Astrocyte (in vitro differentiated cells and primary cell): ENCODE measurements at places on chromosomes 5 and 9.

GRCh38 chr5:135444881-135445280 is 2.3 kb downstream of the DCANP1 start:
- no peak for DNase-seq

DNA sequence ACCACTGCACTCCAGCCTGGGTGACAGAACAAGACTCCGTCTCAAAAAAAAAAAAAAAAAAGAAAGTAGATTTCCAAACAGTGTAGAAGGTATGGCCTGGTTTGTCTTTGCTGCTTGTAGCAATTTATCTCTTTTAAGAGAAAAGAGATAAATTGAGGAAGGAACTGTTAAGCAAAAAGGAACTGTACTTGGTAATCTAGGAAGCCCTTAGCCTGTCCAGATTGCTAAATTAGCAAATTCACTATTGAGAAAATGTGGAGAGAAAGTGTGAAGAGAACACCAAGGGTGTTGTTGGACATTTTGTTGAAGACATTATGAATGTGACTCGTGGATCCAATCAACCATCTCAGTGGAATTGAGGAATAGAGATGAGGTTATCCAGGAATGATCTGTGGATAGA is 13.0 kb upstream of the SUSD3 start:
- no peak for DNase-seq

GRCh38 chr9:16824545-16825330 is 45.7 kb downstream of the BNC2 start:
- DNase-seq, result peak; percentile 37

DNA sequence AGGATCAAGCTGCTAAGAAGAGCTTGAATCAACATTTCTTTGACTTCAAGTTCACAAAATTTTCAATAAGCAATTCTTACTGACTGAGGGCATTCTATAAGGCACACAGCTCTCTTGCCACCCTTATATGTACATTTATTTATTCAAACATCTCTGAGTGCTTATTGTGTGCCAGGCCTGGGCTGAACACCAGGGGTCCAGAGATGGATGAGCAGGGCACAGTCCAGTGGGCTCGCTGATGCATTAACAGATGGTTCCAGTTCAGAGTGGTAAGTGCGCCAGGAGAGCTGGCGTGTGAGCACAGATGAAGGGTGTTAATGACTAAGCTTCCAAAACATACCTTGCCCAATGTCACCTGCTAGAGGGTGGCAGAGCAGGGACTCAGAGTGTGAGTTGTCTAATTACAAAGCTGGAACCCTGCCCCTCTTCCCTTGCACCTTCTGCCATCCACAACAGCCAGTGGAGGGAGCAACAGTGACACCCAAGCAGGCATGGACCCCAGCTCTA is 24.6 kb downstream of the ALG2 start:
- DNase-seq, result no peak

DNA sequence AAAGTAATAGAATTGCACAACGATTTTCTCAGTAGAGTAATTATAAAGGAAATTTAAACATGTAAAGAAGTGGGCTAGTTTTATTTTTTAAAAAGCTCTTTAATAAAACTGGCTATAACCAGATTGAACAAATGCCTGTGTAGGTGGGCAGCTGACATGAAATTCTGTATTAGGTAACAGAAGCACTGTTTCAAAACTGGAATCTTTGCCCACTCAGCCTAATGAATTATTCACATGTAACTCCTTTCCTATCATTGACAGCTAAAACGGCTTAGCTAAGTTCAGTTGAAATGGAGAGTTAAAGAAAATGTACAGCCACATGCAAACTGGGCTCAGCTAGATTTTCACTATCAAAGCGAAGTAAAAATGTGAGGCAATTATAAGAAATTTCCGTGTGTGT is 1300.1 kb upstream of the ACO1 start:
- DNase-seq, result no peak

DNA sequence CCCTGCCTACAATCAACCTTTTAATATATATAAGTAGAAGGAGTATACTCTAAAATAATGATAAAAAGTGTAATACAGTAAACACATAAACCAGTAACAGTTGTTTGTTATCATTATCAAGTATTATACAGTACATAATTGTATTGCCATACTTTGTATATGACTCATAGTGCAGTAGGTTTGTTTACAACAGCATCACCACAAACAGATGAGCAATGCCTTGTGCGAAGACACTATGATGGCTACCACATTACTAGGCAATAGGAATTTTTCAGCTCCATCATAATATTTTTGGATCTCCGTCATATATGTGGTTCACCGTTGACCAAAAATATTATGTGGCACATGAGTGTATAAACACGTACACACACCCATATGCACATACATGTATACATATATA is 69.7 kb upstream of the APC start:
- DNase-seq, result no peak

- DNase-seq, result no peak
Measured at GRCh38 chr5:91532779-91533178, 149.7 kb upstream of the ARRDC3 start.

- DNase-seq, result no peak
Measured at GRCh38 chr9:128094950-128095544, 27.0 kb downstream of the SLC25A25 start.

DNA sequence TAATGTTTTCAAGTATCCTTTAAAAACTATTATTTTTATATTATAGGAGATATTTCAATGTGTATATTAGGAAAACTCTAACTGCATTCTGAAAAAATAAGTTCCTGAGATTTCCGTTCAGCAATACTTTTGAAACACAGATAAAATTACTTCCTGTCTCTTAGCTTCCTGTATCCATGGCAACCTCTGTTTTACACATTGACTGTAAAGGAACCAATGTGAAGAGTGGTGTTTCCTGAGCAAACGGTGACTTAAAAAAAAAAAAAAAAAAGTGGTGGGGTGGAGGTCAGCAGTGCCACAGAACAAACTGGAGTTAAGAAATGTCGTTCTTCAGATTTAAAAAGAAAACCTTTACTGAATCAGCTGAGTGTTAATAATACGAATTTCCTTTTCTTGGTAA is at the start of gene LRRC70:
TSS of gene LRRC70 (plus strand) at position 280 of the 400 bp plus-strand sequence. CDS start 620 bp downstream, outside the sequence.
- DNase-seq, result peak; percentile 57

GRCh38 chr5:44613936-44614335 is 194.8 kb upstream of the MRPS30 start:
- DNase-seq, result no peak

DNA sequence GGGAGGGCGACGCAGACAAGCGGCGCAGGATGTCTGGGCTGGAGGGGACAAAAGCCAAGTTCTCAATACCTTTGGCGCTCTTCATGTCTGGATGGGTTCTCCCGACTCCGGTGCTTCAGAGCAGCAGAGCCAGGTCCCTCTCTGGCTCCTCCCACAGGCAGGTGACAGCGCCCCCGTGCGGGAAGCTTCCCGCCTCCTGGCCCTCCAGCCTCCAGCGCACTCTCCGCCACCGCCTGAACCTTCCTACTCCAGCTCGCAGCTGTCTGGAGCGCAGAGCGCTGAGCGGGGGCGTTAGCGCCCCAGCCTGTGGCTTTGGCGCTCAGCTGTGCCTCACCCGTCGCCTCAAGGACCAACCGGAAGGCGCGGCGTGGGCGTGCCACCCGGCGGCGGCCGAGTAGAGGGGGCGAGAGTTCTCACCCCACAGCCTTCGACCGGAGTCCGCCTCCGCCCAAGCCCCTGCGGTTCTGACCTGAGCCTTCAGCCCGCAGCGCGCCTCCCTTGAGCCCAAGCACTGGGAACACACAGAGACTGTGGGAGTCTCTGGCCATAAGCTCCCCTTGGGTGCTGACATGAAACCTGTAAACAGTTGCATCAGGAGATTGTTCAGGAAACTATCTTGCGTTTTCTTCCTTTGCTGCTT is at the start of gene SLCO4C1:
TSS of gene SLCO4C1 (minus strand) at position 107 of the 640 bp plus-strand sequence. CDS start at position 85, 22 bp downstream.
- DNase-seq, result peak; percentile 46

- DNase-seq, result no peak
Measured at GRCh38 chr5:56152437-56152836, 80.7 kb downstream of the ANKRD55 start.

- no peak for DNase-seq
Measured at GRCh38 chr5:103445426-103446035, 117.1 kb downstream of the NUDT12 start.

- no peak for DNase-seq
Measured at GRCh38 chr9:135283671-135284070, 195.9 kb upstream of the PPP1R26 start.

DNA sequence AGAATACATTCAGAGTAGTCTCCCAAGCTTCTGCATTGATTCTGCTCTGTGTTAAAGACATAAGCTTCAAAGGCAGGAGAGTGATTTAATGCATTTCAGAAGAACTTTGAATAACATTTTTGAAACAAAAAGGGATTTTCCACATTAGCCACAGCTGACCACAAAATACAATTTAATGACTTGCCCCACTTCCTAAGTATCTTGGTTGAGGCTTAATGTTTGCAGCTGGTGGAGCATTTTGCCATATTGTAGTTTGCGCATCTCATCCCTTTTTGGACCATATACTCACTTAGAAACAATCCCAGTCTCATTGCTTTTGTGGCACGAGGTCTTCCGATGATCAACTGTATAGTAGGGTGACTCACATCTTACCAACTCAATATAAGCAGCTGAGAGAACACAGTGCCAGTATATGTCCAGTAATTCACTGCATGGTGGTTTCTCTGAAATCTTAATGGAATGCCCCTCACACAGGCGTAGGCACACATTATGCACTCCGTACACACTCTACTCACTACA is 455.8 kb upstream of the PTGER4 start:
- peak; percentile 94 for DNase-seq

GRCh38 chr9:1939926-1940368 is 75.2 kb upstream of the SMARCA2 start:
- DNase-seq, result no peak

DNA sequence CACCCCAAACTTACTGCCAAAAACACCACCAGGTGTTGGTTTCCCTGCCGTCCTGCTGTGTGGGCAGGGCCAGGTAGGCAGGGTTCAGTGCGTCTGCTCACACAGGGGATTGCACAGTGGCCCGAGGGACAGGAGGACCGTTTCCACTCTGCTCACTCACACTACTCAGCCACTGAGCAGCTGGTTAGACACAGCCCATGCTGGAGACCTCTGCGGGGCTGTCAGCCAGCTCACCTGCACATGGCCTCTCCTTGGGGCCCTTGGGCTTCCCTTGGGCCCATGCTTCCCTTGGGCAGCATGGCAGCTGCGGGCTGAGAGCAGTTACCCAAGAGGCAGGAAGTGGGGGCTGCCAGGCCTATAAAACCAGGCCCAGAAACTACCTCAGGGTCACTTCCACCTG is 79.0 kb downstream of the SYK start:
- DNase-seq, result no peak

DNA sequence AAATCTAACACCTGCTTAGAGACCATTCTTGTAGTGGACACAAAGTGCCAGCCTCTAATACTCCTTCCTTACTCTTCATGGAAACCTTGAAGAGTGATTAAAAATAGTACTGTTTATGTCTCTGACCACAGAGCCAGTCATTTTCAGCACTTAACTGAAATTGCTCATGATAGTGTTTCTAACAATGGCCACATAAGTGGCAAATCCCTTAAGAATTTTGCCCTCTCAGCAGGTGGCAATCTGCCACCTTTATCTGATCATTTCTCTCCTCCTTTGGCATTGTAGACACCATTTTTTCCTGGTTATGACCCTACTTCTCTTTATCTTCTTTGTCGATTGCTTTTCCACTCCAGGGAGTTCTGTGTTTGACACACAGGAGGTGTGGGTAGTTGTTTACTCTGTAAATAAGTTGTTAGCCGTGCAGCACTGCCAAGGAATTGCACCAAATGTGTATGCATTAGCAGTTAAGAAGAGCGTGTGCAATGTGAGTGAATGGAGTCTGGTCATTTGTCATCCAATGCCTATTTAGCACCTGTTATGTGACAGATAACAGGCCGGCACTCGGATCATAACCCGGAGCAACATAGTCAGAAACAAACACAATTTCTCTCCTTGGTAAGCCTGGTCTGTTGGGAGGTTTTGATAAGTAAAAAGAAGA is 36.8 kb upstream of the STARD4 start:
- DNase-seq, result peak; percentile 59

DNA sequence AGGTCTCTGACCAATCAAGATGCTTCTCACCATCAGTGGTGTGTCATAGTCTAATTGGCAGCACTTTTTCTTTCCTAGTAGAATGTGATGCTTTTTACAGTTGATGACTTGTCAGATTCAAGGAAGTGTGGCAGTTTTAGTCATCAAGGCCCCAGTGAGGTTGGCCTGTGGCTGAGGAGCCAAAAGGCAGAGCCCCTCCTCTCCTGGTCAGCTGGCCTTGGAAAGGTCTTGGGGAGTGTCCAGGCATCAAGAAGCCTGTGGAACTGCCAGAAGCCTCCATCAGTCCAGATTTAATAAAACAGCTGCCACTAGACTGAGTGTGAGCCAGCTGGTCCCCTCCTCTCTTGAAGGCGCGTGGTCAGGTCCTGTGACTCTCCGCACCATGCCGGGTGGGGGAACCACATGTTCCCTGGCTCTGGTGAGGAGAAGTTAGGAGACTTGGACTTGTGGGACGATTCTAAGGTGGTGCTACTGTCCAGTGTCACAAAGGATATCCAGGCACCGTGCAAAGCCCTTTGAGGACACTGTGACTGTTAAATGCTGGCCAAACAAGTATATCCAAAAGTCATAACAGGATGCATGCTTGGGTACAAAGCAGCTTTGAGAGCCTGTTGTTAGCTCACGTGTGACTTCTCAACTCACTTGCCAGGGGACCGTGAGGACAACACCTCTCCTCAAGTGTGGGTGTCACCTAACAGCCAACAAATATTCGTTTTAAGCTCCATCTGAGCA is 6.1 kb upstream of the ANGPTL2 start:
- peak; percentile 43 for DNase-seq

DNA sequence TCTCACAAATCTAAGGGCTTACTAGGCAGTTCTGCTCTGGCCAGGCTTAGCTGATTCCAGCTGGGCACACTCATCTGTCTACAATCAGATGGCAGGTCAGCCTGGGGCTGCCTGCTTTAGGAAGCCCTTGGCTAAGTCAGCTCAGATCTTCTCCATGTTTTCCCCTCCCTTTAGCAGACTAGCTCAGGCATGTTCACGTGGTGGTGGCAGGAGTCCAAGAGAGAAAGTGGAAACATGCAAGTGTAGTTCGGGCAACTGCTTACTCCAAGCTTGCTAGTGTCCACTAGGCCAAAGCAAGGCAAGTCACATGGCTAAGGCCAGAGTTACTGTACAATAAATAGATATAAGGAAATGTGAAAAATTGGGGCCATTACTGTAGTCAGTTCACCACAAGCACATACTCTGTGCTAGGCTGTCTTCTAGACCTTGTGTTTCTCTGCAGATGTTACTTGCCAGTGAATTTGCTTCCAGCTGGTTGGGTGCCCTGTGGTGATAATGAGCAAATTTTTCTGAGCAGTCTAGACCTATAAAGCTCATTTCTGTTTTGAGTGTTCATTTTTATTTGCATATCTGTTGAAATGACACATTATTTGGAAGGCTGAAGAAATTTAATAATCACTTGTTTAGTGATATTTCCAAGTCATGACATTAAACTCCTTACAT is 38.3 kb downstream of the RECK start:
- DNase-seq, result peak; percentile 66

- DNase-seq, result no peak
Measured at GRCh38 chr5:54764102-54765090, 221.0 kb downstream of the ESM1 start.
